ENCODE measurements at places on chromosomes 16 and 17.

DNA sequence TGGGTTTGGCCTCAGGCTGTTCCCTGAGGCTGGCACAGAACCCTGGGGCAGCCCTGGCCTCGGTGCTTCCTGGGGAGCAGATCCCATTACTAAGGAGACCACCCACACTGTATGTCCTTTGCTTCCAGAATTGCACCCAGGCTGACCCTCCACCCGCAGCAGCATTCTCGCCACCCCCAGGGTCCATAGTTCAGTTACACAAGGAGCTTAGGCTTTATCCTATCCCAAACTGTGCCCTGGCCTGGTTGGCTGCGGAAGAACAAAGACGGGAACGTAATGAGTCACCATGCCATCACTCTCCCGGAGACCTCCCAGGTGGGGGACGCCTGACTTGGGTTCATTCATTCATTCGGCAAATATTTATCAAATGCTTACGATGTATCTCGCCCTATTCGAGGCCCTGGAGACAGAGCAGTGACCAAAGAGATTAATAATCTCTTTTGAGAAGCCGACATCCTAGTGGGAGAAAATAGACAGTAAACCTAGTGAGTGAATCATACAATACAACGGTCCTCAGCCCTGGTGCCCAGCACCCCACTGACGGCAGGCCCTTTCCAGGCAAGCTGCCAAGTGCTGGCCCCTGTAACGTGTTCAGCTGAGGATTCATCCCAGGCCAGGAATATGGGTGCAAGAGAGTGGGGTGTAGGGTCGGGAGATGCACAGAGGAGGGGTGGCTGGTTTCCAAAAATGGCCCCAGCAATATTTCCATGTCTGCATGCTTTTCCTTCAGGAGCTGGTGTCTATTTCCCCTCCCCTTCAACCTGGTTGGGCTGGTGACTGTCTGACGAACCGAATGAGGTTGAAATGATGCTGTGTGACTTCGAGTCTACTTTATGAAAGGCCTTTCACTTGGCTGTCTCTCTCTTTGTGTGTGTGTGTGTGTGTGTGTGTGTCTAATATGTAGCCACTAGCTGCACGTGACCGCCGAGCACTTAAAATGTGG is 134.2 kb downstream of the MGAT5B start:
- no peak for DNase-seq

DNA sequence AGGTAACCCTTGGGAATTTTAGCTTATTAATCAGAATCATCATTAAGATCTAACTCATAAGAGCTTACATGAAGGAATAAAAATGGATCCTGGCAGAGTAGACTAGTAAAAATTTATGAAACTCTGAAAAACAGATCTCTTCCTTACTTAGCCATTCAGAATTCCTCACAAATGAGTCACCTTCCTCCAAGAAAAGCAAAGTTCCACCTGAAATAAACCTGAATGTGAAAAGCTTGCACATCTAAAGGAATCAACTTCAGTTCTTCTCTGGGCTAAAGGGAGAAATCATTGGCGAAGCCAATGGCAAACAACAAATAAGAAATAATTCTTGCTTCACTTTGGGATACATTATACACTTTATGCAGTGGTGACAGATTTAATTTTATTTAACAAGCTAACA is 22.7 kb downstream of the MYO1D start:
- no peak for DNase-seq

- DNase-seq: no peak
Observed at GRCh38 chr16:12752159-12752558, 51.5 kb downstream of the CPPED1 start.

- DNase-seq: no peak
Observed at GRCh38 chr16:9048302-9048700, 43.1 kb upstream of the HAPSTR1 start.

DNA sequence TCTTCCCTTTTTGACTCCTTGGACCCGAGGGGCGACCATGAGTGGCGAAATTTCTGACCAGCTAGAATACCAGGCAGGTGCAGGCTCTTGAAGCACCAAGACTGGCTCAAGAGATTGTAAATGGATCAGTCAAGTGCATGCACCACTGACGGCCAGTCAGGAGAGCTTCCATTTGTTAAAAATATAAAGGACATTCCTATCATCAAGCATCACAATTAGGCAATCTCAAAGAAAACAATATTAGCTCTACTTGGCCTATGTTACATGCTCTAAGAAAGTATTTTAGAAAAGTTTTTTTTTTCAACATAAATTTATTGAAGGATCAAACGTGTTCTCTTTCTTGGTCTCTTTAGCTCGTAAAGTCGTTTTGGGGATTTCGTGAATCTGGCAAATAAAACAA is 1.5 kb upstream of the PRKCA start:
- no peak for DNase-seq

DNA sequence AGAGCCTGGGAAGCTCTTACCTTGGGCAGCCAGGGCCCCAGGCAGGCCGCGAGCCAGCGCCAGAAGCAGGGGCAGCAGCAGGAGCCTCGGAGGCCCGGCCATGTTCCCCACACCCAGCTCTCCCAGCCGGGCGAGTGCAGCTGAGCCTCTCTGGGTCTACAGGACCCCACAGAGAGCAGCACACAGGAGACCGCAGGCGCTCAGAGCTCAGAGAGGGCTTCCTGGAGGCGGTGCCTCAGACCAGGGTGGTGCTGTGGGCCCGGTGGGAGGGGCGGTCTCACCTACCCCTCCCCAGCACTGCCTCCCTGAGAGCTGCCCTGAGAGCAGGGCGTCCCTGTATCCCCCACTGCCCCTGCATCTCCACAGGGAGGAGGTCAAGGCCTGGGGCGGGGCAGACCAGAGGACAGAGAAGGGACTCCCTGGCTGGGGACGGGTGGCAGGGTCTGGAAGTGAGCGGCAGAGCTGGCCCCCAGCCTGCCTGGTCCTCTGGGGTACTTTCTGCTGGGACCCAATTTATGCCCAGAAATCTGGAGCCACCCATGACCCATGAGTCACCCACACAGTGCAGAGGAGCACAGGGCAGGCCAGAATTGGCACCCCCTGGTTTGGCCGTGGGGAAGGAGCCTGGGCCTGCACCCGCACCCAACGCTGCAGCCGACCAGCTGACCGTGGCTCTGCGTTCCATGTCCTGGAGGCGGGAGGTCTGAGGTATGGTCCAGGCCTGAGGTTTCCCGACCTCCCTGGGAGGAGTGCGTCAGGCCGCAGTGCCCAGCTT is at the start of gene CD7:
Gene CD7, minus strand, starts transcription at position 215 of the 775 bp plus-strand sequence. Its CDS starts 113 bp downstream, at position 102.
- DNase-seq: peak; percentile 84

DNA sequence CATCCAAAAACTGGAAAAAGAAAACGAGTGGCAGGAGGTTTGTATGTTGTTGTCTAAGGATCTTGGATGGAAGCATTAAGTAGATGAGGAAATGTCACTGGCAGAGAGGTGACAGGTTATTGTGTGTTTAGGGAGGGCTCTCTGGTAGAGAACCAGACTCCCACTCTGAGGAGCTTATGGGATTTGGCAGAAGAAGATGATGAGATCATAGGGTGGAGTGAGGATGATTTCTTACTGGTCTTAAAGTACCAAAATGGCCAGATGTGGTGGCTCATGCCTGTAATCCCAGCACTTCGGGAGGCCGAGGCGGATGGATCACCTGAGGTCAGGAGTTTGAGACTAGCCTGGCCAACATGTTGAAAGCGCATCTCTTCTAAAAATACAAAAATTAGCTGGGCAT is 9.0 kb downstream of the WWOX start:
- DNase-seq: no peak

DNA sequence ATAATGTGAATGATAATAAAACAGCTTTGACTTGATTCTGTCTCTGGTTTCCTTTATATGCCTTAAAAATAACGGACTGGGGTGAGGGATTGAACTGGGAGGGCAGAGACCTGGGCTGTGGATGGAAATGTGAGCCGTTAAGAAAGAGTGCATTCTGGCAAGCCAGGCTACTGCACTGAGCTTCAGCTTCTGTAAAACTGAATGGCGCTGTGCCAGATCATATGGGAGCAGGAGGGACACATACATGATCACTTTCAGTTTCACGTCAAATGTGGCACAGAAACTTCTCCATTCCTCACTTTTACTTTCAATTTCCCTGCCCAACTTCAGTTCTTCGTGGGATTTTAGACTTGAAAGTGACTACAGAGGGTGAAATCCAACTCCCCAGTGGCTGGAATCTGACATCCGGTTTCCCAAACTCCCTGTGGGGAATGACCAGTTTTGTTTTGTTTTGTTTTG is 1.1 kb downstream of the MT2A start:
- peak; percentile 54 for DNase-seq

DNA sequence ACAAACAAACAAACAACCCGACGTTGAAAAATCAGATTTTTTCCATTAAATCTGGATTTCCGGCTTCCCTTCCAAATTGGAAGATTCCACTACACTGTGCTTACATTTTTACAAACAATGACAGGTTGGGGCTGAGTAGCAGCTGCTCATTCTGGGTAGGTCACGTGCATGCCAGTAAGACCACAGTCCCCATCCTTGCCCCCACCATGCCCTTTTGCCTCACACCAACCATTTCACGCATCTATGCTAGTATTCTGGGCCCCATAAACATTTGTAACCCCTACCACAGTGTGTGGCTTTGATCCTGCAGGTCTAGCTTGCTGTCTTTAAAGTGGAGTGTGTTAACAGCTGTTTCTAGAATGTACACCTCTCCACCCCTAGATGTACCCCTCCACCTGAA is 366.1 kb downstream of the XYLT1 start:
- no peak for DNase-seq

DNA sequence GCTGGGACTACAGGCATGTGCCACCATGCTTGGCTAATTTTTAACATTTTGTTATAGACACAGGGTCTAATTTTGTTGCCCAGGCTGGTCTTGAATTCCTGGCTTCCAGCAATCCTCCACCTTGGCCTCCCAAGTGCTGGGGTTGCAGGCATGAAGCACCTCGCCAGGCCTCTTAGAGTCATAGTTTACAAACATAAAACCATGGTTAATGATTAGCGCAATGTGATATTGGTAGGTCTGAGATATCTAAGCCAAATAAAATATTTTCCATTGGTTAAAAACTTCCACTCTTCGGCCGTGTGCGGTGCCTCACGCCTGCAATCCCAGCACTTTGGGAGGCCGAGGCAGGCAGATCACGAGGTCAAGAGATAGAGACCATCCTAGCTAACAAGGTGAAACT is 16.6 kb downstream of the TXNDC11 start:
- DNase-seq: no peak

DNA sequence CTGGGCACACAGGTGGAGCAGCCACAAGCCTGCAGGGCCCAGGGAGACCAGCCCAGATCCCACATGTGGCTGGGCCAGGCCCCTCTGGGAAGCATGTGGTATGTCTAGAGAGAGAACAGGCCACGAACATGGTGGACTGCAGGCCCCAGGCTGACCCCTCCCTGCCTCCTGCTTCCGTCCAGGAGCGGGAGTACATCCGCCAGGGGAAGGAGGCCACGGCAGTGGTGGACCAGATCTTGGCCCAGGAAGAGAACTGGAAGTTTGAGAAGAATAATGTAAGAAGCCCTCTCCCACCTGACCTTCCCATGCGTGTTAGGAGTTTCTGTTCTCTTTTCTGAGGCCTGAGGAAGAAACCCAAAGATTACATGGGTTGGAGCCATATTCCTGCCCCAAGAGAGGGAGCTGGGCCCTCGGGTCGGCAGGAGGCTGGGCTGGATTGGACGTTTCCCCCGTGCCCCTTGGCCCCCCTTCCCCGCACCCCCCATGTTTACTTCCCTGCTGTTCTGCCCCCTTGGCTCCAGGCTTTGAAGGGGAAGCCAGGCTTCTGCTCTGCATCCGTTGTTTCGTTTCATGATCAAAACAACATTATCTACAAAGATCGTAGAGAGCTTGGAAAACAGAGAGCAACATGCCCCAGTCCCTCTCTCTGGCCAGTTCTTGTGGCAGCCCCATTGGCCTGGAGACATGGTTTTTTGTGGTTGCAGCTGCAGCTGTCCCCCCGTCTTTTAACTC is 5.7 kb upstream of the TCAP start:
- no peak for DNase-seq

- DNase-seq: no peak
Observed at GRCh38 chr17:2062571-2063183, 7.8 kb downstream of the HIC1 start.

- DNase-seq: peak; percentile 77
Observed at GRCh38 chr16:89917773-89918452, 749 bp upstream of the MC1R start.

- no peak for DNase-seq
Observed at GRCh38 chr16:68792465-68793324, 50.6 kb upstream of the TANGO6 start.

DNA sequence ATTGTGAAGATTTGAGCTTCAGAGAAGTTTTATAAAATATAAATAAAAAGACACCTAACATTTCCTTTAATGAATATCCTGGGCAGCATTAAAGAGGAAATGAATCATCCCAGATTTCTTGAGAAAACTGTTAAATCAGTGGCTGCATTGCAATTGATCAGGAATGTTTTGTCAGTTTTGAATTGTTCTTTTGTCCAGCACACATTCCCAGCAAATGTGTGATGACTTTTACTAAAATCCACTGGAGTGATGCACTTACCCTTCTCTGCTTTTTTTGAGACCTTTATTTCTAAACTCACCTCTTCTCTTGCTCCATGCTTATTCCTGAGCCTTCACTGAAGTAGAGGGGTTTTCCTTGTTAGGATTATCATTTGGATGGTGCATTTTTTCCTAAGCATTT is 1307.2 kb downstream of the CDH8 start:
- no peak for DNase-seq

GRCh38 chr16:54873071-54873470 is 57.6 kb upstream of the IRX5 start:
- DNase-seq: no peak

DNA sequence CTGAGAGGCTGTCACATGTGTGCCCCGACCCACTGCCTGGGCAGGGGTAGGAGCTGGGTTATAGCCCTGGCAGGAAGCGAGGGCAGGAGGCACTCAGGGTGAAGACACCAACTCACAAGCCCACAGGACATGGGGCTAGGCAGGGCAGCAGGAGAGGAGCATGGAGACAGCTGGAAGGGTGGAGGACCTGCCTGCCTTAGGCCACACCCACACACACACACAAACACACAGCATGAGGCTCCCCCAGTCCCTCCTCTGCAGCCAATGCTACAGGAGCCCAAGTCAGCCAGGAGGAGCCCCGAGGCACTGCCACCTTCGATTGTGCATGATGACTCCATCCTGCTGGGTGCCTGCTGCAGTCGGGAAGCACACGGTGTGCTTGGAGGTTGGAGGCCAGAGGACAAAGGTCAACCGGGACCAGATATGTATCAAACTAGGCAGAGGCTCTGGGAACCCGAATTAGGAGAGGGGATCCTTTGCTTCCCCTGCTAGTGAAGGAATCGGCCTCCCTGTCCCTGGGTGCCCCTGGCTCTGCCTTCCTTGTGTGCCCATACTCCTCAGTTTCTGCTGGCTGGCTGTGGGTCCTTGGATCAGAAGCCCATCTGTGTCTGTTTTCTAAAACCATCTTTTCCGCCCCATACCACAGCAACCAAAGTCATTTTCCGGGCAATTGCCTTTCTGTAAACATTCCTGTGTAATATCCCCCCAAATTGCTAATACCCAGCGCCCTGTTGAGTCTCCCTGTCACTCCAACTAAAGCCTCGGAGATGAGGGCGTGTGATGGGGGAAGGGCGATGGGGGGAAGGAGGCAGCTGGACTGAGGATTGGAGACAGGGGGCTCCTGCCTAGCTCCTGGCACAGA is 20.5 kb downstream of the SRCIN1 start:
- no peak for DNase-seq

DNA sequence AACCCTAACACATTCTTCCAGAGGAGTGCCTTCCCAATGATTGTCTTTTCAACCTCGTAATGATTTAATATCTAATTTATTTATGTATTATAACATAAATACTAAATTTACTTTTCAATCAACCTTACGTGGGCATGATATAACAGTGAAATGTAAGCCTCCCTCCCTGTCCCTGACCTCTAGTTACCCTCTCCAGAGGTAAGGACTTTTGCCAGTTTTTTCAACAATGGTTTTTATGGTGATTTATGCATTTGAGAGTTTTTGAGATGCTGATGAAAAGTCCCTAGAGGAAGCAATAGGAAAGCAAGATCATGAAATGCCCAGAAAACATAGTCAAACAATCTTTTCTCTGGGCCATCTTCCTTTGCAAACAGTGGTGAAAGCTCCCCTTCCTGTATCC is 35.2 kb upstream of the PLLP start:
- DNase-seq: no peak

Measured in activated T-cell treated with anti-CD3 and anti-CD28 coated beads, Interleukin-2, amount 50 U/mL, for 1 hour (primary cell).